ENCODE measurements at places on chromosomes 5 and 9. TPM values are rescaled to one million over a fixed set of nuclear protein-coding genes. Genes with fewer than 3 reads are reported as not detected.

FAM151B gene
- total RNA-seq: 1.6 TPM

ADAMTS13 gene
- total RNA-seq: 0.60 TPM

CARD19 gene
- 62.1 TPM for total RNA-seq

HIGD2A gene
- 253 TPM for total RNA-seq

NR4A3 gene
- total RNA-seq: 1.7 TPM

MAMDC2 gene
- 0.16 TPM for total RNA-seq

CTNND2 gene
- not detected for total RNA-seq

CTXN3 gene
- total RNA-seq: not detected

CBY3 gene
- total RNA-seq: not detected

GPR150 gene
- total RNA-seq: 0.16 TPM

CCIN gene
- not detected for total RNA-seq

BRD8 gene
- 42.6 TPM for total RNA-seq
